ENCODE measurements at places on chromosomes 13 and 19.
A peak's percentile ranks its signal among the peaks of the same experiment; 100 is the strongest.

DNA sequence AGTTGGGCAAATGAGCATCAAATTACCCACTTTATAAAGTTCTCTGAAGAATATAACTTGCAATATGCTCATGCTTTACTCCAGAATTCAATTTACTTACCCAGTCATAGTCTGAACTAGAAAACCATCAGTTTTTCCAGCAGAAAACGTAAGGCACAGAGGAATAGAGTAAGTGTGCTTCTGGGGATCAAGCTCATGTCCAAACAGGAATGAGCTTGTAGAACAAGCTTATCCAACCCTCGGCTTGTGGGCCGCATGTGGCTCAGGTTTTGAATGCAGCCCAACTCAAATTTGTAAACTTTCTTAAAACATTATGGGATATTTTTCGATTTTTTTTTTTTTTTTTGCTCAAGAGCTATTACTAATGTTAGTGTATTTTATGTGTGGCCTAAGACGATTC, 308.5 kb upstream of the KLF12 start:
- DNase-seq, result no peak

DNA sequence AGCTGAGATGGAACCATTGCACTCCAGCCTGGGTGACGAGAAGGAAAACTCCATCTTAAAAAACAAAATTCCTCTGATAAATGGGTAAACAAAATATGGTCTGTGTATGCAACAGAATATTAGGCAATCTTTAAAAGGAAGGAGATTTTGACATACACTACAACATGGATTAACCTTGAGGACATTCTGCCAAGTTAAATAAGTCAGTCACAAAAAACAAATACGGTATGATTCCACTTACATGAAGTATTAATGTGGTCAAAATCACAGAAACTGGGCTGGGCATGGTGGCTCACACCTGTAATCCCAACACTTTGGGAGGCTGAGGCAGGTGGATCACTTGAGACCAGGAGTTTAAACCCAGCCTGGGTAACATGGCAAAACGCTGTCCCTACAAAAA, 3.0 kb upstream of the ZNF444 start:
- no peak for DNase-seq

DNA sequence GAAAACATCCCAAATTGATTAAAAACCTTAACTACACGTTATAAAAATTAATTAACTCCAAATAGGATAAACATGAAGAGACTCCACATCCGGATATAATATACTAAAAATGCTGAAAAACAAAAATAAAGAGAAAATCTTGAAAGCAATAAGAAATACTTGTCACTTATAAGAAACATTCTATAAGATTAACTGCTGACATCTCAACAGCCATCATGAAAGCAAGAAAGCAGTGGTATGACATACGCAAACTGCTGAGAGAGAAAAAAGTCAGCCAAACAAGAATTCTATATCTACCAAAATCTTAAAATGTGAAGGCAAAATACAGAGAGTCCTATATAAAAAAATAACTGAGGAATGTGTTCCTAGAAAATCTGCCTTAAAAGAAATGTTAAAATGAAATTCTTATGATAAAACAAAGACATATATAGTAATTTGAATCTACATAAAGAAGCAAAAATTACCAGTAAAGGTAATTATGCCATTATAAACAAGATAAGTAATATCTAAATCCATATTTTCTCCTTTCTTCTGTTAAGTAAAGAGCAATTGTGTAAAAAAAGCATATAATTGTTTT, 1851.1 kb downstream of the PCDH9 start:
- no peak for DNase-seq

- peak; percentile 33 for DNase-seq
These were observed 324.3 kb downstream of the ZNF536 start for GRCh38 chr19:30696514-30696913.

DNA sequence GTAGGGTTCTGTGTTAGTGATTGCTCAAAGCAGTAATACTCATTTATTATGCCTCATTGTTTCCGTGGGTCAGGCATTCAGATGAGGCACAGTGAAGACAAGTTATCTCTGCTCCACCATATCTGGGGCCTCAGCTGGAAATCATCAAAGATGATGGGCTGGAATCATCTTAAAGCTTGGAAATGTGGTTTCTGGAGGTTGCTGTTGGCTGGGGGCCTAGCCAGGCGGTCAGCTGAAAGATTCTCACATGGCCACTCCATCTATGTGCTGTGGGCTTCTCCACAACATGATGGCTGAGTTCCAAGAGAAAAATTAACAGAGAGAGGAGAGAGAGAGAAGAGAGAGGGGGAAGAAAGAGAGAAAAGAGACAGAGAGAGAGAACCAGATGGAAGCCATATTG, 75.5 kb downstream of the OLFM4 start:
- no peak for DNase-seq

DNA sequence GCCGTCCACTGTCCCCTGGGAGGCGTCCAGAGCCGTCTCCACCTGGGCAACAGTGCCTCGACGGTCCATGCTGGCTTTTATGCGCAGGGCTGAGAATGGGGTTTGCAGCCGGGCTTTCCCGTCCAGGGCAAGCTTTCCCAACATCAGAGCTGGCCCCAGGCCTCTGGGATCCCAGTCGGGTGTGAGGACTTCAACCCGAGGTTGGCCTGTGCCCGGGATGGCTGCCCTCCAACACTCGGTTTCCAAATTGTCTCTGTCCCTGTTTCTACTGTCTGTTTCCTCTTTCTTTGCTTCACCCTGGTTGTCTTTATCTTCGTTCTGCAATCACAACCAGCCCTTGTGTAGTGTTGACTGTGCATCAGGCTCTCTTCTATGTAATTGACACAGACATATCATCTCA, at the start of gene IFNL4:
Gene IFNL4, minus strand, starts transcription at position 51 of the 400 bp plus-strand sequence.
- DNase-seq, result no peak

DNA sequence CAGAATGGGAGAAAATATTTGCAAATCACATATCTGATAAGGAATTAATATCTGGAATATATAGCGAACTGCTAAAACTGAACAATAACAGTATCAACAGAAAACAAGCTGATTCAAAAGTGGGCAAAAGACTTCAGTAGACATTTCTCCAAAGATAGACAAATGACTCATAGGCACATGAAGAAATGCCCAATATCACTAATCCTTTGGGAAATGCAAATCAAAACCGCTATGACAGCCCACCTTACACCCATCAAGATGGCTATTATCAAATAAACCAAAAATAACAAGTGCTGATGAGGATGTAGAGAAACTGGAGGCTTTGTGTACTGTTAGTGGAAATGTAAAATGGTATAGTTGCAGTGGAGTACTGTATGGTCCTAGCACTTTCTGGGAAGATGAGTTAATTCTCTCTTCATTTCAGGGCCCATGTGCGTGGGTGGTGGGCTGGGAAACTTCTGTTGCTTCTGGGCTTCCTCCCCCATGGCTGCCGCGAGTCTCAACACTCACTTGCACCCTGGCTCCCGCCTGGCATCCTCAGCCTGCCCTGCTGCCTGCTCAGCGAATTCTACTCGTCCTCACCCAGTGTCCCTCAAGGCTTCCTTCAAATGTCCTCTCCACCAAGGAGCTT, 12.4 kb upstream of the GJA3 start:
- DNase-seq, result no peak

GRCh38 chr13:34372581-34372980, 554.6 kb downstream of the RFC3 start:
- no peak for DNase-seq

DNA sequence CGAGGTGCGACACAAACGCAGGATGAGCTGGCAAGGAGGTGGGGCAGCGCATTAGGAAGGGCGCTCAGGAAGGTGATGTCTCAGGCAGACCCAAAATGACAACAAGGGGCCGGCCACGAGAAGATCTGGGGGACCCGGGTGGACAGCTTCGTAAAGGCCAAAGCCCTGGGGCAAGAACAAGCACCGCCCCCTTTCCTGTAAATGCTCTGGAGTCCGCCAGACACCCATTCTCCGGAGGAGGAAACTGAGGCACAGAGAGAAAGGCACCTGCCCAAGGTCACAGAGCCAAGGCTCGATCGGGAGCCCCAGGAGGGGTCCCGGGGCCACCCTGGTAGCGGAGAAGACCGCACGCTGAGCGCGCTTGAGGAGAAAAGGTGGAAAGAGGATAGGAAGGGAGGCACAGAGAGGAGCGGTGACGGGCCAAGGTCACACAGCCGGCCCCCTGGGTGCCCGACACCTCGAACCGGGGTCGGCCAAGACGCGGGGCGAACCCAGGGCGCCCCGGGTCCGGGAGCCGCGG, 571 bp downstream of the SAFB2 start:
- no peak for DNase-seq

- no peak for DNase-seq
These were observed 95.0 kb downstream of the KCTD12 start for GRCh38 chr13:76790980-76791819.

DNA sequence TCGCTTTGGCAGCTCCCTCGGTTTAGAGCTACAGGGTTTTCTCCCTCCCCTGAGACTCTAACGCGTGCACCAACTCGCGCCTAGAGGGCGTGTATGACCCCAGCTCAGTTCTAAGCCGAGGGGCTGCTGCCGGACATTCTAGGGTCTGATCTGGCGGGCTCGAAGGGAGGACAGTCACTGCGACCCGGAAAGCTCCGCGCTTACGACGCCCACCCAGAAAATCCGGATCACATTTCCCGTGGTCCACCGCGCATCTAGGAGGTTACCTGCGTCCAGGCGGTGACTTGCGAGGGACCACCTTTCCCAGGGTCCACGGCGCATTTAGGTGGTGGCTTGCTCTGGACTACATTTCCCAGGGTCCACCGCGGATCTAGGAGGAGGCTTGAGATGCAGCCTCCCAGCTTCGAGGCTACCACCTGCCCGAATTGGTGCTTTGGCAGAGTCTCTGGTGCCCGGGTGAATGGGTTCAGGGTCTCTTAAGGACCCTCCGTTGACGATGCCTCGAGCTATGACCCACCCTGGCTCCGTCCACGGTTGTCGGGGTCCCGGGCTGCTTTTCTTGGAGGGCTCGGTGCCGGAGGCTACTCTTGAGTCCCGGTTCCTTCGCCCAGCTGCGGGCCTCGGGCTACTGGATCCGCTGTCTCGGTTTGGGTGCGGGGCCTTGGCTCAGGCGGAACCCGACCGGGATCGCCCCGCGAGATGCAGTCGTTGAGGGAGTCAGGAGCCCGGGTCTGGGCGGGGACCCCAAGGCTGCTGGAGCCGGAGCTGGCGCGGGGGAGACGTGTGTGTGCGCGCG, 30.5 kb downstream of the ZNF146 start:
- no peak for DNase-seq

GRCh38 chr13:51734786-51735185, 69.2 kb downstream of the DHRS12 start:
- DNase-seq, result no peak

DNA sequence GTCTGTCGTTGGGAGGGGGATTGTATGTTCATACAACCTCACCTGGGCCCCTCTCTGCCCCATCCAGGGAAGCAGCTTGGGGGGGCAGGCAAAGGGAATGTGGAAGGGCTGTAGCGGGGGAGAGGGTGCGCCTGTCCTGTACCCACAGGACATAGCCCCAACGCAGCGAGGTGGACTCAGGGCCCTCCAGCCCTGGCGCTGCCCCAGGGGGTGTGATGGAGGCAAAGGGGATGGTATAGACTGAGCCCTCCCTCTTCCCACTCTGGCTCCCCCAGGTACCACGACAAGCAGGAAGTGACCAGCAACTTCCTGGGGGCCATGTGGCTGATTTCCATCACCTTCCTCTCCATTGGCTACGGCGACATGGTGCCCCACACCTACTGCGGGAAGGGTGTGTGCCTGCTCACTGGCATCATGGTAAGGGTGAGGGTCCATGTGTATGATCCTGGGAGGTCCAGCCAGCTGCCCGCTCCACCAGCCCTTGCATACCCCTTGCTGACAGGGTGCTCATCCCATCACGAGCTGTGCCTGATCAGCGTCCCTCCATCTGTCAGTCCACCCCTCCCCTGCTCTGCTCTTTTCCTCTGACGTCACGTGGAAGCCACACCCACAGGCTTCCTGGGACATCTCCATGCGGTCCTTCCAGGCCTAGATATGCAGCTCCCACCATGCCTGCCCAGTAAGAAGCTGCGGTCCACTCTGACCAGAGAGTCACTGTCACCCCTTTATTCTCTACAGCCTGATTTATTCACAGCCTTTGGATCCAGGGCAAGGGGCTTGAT, 18.3 kb downstream of the KCNN1 start:
- no peak for DNase-seq

DNA sequence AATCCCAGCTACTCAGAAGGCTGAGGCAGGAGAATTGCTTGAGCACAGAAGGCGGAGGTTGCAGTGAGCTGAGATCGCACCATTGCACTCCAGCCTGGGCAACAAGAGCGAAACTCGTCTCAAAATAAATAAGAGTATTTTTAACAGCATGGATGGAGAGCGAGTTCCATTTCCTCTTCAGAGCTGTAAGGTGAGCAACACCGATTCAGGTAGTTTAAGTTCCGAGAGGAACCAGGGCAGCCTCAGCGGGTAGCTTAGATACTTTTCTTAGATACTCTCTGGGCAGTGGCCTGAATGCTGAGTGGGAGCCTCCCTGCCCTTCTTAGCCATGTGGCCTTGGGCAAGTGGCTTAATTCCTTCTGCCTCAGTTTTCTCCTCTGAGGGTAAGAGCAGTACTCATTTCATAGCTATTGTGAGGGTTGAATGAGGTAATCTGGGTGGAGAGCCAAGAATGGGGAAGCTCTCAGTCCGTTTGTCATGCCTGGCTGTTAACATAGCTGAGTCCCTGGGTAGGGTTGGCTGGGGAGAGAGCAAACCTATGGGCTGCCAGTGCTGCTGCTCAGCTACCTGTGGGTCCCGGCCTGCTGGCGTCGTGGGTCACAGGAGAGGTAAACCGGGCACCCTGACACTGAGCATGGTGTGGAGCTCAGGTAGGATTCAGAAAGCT, 4.1 kb downstream of the ATP11A start:
- no peak for DNase-seq

GRCh38 chr19:43700395-43701000, 15.4 kb upstream of the IRGC start:
- DNase-seq, result no peak

GRCh38 chr13:79258489-79258888, 147.6 kb downstream of the RBM26 start:
- DNase-seq, result no peak

- DNase-seq, result no peak
These were observed 106.2 kb downstream of the TUBA3C start for GRCh38 chr13:19075418-19075817.

DNA sequence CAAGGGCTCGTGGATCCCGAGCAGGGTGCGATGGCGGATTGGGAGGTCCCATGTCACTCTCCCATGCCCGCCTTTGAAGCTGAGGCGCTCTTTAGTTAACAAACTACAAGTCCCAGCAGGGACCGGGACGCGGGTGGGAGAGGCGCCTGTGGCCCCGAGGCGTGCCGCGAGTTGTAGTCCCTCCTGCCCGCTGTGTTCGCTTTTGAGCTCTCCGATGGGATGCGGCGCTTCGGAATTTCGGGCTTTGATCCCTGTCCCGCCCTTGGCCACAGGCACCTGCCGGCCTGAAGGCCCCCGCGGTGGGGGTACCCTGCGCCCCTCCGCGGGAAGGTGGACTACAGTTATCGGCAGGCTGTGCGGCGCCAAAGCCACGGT, 11.0 kb downstream of the CYTH2 start:
- DNase-seq, result no peak

GRCh38 chr19:6519289-6519688, 11.5 kb upstream of the TNFSF9 start:
- DNase-seq, result no peak

- peak; percentile 57 for DNase-seq
These were observed 19.6 kb downstream of the TFDP1 start for GRCh38 chr13:113604186-113604585.

All from GM12891 (cell line).